CD14-positive monocyte (primary cell): ENCODE measurements at places on chromosomes 1 and 21. TPM values are rescaled to one million over a fixed set of nuclear protein-coding genes. Genes with fewer than 3 reads are reported as not detected.
A peak's percentile ranks its signal among the peaks of the same experiment; 100 is the strongest.

- DNase-seq: no peak
Measured at GRCh38 chr1:53482441-53483153, 23.4 kb downstream of the DMRTB1 start.

- no peak for DNase-seq
Measured at GRCh38 chr1:67126111-67126746, 8.5 kb downstream of the C1orf141 start.

GRCh38 chr1:35553851-35554250, 3.4 kb downstream of the KIAA0319L start:
- DNase-seq: no peak

DNA sequence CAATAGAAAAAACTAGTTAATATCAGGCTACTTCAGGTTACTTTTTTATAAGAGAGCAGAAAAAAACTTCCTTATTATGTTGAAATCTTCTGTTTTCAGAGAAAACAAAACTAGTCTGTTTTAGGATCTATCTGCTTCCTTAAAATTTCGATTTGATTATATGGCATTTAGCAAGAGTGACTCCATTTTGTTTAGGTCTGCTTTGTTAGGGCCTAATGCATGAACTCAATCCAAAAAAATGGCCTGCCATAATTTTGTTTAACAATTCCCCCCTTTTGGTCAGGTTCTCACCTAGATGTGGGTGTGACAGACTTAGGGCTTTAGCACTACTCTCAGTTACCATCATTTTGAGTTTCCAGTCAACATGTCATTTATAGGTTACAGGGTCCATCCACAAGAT, 89.8 kb upstream of the GNG12 start:
- DNase-seq: no peak

GRCh38 chr21:45060675-45061311, 13.6 kb upstream of the ADARB1 start:
- DNase-seq: no peak

GRCh38 chr1:17335821-17336710, 28.1 kb downstream of the PADI4 start:
- DNase-seq: peak; percentile 58

GRCh38 chr1:1250786-1251284, 4.3 kb upstream of the C1QTNF12 start:
- DNase-seq: no peak

GRCh38 chr1:20785907-20786252, 1.2 kb downstream of the HP1BP3 start:
- no peak for DNase-seq

DNA sequence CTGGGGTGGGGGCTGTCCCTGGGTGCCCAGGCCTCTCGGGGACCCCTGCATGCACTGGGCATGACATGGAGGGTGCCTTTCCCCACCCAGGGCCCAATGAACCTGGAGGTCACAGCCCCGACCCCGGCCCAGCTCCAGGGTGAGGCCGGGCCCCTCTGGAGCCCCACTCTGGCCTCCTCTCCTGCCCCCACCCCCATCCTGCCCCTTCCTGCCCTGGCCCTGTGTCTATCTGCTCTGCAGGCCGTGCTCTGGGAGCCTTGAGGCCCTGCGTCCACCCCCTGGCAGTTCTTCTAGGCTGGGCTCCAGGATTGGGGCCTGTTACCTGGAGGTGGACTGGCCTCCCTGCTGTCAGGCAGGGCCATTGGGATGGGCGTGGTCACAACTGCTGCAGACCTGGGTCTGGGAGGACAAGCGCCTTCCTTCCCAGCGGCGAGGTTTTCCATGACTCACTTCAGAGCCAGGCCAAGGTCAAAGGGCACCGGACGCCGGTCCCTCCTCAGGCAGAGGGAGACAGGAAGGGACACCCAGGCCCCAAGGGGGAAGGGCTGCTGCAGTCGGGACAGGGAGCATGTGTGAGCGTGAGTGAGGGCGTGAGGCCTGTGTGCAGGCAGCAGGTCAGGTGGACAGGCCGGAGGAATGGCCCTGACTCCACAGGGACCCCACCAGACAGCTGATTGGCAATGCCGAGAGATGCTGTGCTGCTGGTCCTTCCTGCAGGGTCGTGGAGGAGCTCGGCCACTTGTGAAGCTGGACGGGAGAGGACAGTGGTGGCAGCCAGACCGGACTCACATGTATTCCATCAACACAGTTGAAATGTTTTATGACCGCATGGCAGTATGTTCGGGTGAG, 31.1 kb upstream of the POFUT2 start:
- no peak for DNase-seq

DNA sequence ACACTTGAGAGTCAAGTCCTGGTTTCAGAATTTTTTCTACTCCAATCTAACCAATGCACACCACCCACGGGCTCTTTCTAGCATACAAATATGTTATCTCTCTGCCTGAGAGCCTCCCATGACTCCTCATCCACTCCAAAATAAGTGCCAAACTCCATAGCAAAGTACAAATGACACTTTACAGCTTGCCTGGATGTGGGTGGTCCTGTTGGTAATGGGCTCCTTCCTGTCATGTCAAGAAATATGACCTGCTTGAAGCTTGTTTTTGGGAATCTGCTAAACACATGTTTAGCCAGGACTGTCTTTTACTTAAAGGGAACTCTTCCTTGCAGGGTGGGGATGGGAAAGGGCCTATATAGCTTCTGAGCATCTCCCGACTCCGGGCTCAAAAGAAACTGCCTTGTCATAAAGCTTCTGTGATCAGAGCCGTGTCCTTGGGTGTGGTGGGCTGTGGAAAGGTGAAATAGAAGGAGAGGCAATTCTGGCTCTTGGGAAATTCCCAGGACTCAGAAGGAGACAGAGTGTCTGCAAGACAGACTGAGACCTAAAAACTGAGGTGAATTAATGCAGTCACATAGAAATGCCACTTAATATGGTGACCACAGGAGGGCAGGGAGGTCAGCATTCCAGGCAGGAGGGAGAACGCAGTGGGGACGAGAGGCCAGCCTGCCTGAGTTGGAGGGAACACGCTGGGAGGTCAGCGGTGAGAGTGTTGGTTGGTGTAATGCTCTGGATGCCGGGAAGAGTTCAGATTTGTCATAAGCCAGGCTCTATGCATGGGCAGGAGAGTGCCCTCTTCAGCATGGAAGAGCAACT, 6.1 kb upstream of the IGFN1 start:
- no peak for DNase-seq

GRCh38 chr1:72278461-72278860, 3.9 kb downstream of the NEGR1 start:
- peak; percentile 18 for DNase-seq

OR6N1 gene
- polyA plus RNA-seq: not detected in 2 replicates

TCHHL1 gene
- polyA plus RNA-seq: not detected

ITSN1 gene
- 4.7 TPM for polyA plus RNA-seq

TEKT2 gene
- polyA plus RNA-seq: not detected

GPR37L1 gene
- 0.06 TPM for polyA plus RNA-seq
